ENCODE measurements at places on chromosomes 2 and 18. TPM values are rescaled to one million over a fixed set of nuclear protein-coding genes. Genes with fewer than 3 reads are reported as not detected.

SCN9A gene
- total RNA-seq = 5.3 TPM

RTTN gene
- total RNA-seq = 12.3 TPM

SNX17 gene
- total RNA-seq = 98.7 TPM

RAPGEF4 gene
- total RNA-seq = 13.6 TPM

ZRANB3 gene
- total RNA-seq = 6.4 TPM

DSC2 gene
- 19.8 TPM for total RNA-seq

MC5R gene
- not detected for total RNA-seq

GRCh38 chr2:200297989-200298388, 8.5 kb upstream of the SPATS2L start:
- no peak for DNase-seq

- no peak for DNase-seq
Observed at GRCh38 chr2:48284621-48285212, 245.2 kb upstream of the STON1 start.

GRCh38 chr2:219250049-219250781, 2.8 kb upstream of the TUBA4B start:
- no peak for DNase-seq

GRCh38 chr2:113046465-113046864, 6.2 kb downstream of the IL36B start:
- no peak for DNase-seq

DNA sequence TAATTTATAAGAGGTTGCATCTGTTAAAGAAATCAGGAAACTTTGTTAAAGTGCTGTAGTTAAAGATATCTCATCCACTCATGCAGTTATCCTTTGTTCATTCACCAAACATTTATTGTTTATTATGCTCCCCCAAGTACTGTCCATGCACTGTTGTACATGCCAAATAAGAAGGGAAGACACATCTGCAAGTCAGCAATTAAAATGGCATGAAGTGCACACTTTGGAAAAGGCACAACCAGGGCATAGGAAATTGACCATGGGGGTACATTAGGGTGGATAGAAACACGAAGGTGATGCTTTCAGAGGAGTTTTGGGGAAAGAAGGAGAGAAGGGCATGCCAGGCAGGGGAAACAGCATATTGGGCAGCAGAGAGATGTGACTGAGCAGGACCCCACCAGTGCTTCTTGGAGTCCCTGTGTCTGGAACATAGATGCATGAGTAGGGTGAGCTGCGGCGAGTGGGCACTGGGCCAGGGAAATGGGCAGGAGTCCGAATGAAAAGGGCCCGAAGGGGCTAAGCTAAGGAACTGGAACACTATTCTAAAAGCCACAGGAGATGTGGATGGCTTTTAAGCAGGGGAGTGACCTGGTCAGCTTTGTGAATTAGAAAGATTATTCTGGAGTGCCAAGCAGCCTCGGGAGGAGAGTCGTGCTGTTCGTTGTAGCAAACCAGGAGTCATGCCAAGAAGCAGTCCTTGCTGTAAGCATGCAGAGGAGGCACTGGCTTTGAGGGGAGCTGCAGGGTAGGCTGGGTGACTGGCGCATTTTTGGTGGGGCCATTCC, 316.3 kb downstream of the AGPS start:
- no peak for DNase-seq

DNA sequence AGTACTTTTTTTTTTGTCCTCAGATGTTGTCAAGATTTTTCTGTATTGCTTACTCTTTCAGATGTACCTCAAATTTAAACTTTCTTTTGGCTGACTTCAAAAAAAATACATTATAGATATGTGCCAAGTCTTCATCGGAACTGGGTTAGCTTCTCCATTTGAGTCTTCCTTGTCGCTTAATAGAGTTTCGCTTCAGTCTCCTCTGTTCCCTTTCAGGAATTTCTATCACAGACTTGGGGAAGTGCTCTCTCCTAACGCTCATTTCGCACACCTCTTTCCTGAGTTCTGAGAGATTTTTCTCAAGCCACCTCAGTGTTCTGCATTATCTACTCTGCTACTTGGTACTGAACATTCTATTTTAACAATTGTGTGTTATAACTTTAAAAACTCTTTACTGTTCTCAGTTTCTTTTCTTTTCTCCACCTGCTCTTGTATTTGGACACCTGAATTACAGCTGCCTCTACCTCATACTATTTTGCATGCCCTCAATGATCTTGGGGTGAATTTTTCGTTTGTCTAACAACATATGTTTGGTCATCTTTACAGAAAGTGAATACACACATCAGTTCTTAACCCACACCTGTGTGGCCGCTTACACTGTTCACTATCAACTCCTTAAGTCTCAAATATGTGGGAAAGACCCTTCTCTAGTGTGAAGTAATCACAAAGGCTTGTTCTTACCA, 16.5 kb downstream of the PTPN2 start:
- DNase-seq = no peak

- peak; percentile 19 for DNase-seq
Observed at GRCh38 chr2:36296798-36297197, 58.8 kb upstream of the CRIM1 start.

- DNase-seq = no peak
Observed at GRCh38 chr2:41926614-41927580, 120.9 kb upstream of the PKDCC start.

GRCh38 chr2:130380096-130380934, 24.5 kb downstream of the PTPN18 start:
- DNase-seq = no peak

DNA sequence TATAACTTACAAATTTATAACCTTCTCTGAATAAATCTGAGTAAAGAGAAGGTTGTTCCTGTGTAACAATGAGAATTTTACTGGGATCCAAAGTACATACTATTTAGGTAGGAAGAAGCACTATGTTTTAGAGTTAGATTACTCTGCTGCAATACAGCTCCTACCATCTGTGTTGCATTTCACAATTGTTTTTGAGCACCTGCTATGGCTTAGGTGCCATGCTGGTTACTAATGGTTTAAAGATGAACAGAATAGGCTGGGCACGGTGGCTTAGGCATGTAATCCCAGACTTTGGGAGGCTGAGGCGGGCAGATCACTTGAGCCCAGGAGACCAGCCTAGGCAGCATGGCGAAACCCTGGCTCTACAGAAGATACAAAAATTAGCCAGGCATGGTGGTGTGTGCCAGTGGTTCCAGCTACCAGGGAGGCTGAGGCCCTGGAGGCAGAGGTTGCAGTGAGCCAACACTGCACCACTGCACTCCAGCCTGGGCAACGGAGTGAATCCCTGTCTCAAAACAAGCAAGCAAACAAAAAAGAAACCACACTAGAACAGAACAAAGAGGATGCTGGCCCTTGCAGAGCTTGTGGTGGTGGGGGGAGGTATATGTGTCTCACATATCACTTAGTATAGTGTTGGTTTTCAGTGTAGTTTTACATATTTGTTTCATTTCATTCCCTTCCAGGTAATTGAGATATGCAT, 56.7 kb downstream of the SPTBN1 start:
- no peak for DNase-seq

GRCh38 chr2:47640356-47640755, 142.6 kb upstream of the MSH6 start:
- DNase-seq = no peak

DNA sequence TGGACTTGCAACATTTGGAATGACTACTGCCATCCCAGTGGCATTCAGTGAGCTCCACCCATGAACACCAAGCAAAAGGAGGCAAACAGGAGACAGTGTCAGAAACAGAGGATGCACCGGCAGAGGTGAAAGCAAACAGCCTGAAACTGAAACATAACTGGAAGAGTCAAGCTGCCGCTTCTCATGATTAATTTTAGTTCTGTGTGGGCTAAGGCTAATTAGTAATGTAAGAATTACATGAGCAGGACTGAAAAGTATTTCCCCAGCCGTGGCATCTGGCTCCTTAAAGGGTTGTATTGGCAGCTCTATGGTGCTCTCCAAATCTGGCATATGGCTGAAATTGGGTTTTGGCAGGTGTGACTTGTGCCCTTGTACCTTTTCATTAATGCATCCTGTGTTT, 1108.1 kb downstream of the TSN start:
- DNase-seq = no peak

DNA sequence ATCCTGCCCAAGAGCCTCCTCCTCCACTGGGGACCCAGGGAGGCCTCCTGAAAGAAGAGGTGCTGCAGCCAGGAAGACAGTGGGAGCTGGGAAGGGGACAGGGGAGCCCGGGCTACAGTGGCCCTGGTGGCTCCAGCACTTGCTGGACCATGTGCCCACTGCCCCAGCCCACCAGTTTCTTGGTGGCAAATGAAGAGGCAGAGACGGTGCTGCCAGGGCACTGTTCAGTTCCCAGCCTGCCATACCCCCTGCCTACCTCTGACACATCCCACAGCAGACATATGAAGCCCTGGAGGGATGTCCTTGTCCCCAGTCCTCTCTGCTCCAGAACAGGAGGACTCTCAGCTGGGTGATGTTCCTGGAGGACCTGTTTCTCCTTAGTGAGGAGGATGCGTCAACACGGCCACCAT, 3.7 kb downstream of the RAMP1 start:
- DNase-seq = no peak
